ENCODE measurements at places on chromosomes 12 and 14.
A peak's percentile ranks its signal among the peaks of the same experiment; 100 is the strongest.

GRCh38 chr12:49189731-49190716 lies 1.1 kb upstream of the TUBA1A start:
- DNase-seq = no peak

GRCh38 chr12:120771097-120771496 lies 45.5 kb downstream of the ACADS start:
- no peak for DNase-seq

DNA sequence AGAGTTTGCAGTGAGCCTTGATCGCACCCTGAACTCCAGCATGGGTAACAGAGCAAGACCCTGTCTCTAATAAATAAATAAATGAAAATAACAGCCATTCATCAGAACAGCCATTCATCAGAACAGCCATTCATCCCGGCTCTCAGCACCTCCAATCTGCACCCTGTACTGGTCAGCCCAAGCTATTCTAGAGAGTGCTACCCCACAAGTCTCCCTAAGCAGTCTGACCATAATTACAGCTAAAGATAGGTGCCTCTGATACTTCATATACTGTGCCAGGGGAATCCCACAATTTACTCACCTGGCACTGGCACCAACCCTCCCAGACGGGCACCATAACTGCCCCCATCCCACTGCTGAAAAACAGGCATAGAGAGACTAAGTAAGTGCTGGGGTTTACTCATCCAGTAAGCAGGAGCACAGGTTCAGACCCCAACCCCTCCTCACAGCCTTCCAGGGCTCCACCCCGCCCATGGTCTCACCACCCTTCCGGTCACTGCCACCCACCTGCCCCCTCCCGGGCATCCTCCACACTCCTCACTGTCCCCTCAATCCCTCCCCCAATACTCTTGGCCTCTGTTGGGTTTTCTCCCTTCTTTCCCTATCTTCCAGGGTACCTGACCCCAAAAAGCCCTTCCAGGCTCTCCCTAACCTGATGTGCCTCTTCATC lies 15.2 kb upstream of the EIF5 start:
- no peak for DNase-seq

DNA sequence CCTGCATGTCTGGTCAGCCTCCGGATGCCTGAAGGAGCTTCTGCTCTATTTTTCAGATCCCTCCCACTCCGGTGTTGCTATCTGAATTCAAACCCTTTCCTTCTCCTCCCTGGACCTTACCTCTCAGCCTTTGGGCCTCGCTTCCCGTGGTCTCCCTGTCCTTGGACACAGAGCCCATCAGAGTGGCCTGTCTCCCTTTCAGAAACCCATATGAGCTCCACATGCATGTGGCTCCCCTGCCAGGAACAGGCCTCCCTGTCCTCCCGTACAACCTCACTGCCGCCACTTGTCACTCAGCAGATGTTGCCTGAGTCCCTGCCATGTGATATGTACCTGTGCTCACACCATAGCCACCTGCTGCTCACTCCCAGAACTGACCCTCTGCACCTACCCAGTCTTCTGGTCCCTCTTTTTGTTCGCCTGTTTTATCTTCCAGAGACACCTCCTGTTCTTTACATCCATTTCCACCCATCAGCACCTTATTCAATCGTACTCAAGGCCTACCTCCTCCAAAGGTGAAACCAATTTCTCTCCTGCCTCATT lies 182.5 kb downstream of the ZFP36L1 start:
- no peak for DNase-seq

- DNase-seq = no peak
These were observed 13.6 kb downstream of the GPX2 start for GRCh38 chr14:64929014-64929359.

DNA sequence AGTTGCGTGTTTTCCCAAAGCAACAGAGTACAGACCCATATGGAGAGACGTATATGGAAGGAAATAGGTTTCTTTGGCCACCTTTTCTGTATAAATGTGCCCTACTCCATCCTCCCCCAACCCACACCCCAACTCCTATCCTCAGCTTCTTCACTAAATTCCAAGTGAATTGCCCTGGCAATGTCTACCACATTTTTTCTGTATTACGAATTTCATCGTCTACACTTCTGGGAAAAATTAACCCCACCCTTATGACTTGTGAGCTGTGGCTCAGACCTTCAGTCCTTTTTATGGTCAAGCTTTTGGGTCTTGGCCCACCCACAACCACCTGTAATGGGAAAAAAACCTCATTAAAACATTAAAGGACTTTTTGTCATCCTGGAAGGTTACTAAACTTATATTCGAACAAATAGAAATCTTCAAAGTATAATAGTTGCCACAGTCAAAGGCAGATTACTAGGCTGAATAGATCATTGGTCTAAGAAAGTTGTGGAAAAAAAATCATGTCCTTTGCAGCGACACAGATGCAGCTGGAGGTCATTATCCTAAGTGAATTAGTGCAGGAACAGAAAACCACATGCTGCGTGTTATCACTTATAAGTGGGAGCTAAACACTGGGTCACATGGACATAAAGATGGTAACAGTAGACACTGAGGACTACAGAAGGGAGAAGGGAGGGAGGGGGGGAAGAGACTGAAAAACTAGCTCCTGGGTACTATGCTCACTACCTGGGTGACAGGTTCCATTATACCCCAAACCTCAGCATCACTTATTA lies 15.7 kb upstream of the NFKBIA start:
- no peak for DNase-seq

GRCh38 chr12:130715998-130716968 lies at the start of gene RIMBP2:
Gene RIMBP2 (minus strand): TSS chr12:130716299. CDS start chr12:130479013, 237,286 bp downstream.
- no peak for DNase-seq

DNA sequence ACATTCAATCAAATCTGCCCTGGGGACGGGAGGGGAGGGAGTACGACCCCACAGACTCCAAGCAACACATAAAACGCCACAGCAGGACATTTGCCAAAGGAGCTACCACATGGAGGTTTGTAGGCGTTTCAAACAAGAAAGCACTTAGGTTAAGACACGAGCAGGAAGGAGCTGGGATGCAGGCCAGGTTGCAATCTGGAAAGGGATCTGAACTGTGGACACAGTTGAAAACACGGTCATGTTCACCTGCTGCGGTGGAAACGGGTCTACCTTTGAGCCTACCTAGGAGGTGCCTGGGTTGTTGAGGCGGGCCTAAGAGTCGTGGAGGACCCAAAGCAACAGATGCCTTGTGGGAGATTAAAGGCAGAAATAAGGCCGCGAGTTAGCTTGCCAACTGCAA lies 18.4 kb downstream of the PRKAB1 start:
- DNase-seq = no peak

GRCh38 chr12:78442454-78442801 lies 422.1 kb upstream of the SYT1 start:
- DNase-seq = no peak

DNA sequence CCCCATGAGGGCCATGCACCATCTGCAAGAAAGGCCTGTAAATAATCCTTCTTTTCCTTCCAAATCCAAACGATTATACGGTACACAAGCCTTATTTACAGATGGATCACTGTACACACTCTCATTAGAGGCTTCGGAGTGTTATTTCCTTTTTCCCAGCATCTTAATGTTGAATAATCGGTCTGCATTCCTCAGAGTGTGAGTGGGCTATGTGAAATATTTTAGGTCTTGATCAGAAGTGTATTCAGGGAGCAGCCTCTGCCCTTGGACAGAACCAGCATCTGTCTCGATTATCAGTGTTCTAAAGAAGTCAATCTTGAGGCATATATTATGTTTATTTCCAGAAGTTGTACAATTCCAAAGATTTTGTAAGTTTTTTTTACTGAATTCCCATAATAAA lies 340.6 kb downstream of the SEC23A start:
- no peak for DNase-seq

DNA sequence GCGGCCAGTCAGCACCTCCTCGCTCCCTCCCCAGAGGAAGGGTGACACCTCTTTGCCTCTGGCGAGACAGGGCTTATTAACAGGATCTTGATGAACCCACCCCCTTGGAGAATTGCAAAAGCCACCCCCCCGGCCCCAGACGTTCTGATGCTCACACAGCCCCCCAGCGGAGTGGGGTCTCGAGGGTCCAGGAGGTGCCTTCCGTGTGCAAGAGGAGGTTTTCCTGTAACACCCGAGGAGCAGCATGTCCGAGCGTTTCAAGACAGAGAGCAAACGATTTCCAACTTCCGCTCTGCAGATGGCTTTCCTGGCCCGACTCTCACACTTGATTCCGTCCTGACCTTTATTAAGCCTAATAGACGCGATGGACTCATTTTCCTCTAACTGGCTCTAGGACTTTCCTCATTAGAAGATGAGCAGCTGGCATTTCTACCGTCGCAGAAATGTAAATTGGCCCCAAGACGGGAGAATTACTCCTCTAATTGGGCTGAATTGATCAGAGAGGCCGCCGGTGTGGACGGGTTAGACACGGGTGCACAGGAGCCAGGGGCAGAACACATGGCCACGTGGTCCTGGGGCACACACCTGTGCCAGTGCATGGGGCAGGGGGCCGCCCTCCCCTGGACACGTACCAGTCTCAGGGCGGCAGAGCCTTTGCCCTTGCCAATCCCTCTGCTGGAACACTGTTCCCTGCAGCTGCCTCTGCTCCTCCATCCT lies 84.4 kb downstream of the NOC4L start:
- no peak for DNase-seq

DNA sequence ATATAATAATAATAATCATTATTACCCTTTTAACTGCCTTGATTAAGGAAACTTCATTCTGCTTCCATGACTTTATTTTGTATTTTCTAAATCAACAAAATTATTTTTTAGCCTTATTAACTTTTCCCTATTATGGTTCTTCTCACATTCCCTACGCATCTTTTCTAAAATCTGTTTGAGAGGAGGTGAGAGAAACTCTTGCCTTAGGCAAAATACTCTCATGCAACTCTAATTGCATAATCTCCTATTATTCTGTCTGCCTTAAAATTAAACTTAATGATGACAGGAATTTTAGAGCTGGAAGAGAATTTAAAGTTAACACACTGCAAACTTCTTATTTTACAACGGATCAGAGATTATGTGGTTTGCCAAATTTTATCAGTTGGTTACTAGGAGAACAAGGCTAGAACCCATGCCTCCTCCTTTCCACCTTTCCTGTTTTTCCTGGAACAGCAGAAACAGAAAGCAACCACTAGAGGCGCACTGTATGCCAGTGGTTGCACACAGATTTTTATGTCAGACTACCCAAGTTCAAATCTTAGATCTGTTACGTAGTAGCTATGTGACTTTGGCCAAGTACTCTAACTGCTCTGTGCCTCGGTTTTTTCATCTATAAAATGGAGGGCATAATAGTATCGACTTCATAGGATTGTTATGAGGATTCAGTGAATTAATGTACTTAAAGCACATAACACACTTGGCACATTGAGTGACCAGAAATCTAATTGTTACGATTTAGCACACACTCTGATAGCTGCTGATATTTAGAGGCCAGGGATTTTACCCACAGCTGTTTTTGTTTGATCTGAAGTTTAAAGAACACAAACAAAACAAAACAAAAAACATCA lies 4.3 kb upstream of the BRMS1L start:
- DNase-seq = no peak

DNA sequence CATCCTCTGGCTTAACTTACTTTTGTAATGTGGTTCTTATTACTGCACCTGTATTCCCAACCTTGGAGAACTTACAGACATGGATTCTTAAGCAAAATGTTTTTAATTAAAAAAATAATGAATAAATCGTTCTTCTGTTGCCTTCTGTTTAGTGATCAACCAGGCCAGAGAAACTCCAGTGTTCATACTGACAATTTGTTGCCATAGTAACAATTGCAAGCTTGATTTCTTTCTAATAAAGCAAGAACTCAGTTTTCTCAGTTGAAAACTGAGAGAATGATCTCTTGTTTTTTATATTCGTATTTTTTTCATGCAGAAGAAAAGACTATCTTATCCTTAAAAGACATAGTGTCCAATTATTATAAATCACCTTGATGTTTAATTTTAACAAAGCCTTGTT lies 106.5 kb upstream of the LMNTD1 start:
- DNase-seq = no peak

- DNase-seq = no peak
These were observed 55.4 kb upstream of the FUT8 start for GRCh38 chr14:65357113-65357512.

DNA sequence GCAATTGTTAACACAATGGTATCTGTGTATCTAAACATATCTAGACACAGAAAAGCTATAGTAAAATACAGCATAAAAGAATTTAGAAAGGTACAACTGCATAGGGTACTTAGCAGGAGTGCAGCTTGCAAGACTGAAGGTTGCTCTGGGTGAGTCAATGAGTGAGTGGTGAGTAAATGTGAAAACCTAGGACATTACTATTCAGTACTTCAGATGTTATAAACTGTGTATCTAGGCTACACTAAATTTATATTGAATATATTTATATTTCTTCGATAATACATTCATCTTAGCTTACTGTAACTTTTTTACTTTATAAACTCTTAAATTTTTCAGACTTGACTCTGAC lies 409.0 kb upstream of the DCN start:
- no peak for DNase-seq

DNA sequence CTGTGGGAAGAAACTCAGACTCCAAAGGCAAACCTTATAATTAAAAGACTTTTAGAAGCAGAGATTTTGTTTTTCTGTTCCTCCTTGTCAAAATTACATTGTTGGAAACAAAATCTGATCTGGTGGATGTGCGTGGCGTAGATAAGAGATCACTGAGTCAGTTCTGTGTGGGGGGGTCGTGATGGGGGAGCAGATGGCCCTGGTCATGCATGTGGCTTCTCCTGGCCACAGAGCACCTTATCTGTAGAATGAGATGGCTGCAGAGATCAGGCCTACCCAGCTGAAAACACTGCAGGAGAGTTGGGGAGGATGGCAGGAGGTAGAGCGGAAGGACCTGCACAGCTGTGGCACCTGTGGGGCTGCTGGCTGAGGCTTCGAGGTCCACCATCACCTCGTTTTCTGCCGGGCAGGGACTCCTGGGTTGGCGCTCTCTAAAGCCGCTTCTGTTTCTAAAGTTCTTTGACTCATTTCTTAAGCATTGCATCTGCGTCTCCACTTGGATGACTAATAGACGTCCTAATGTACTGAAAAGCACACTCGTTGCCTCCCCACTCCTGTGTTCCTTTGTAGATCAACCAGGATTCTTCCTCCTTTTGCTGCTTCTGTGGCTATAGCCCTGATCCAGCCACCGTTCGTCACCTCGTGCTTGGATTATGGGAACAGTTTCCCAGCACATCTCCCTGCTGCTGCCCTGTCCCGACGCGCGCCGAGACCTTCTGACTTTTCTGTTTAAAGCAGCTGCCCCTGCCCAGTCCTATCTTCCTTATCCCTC lies 93.4 kb downstream of the TSPAN9 start:
- no peak for DNase-seq

- DNase-seq = no peak
These were observed 41.7 kb downstream of the ZCRB1 start for GRCh38 chr12:42284157-42284556.

GRCh38 chr14:101823511-101824120 lies 62.1 kb downstream of the PPP2R5C start:
- DNase-seq = no peak

- no peak for DNase-seq
These were observed 68.9 kb downstream of the BCL11B start for GRCh38 chr14:99203080-99203479.

- no peak for DNase-seq
These were observed 38.0 kb downstream of the CCDC60 start for GRCh38 chr12:119372540-119372939.

- DNase-seq = peak; percentile 55
These were observed 24.7 kb downstream of the ITPK1 start for GRCh38 chr14:93090826-93091555.
